GM23248 (cell line): ENCODE measurements at places on chromosomes 6 and 20. TPM values are rescaled to one million over a fixed set of nuclear protein-coding genes. Genes with fewer than 3 reads are reported as not detected.

The DEFB113 gene
- not detected in 2 replicates for polyA plus RNA-seq

The OGFRL1 gene
- 7.4 and 8.5 TPM in 2 replicates for polyA plus RNA-seq

The SEMG1 gene
- polyA plus RNA-seq = not detected in 2 replicates

The KIF25 gene
- polyA plus RNA-seq = not detected in 2 replicates

The KCNB1 gene
- 0.13 TPM in 1 of 2 replicates, not detected in the other for polyA plus RNA-seq

The SPINT3 gene
- not detected in 2 replicates for polyA plus RNA-seq

The CTCFL gene
- not detected in 2 replicates for polyA plus RNA-seq

The DDX43 gene
- polyA plus RNA-seq = 0.38 and 0.51 TPM in 2 replicates

The MOG gene
- polyA plus RNA-seq = not detected in 2 replicates

The COL21A1 gene
- not detected in 2 replicates for polyA plus RNA-seq

The SLC24A3 gene
- not detected in 2 replicates for polyA plus RNA-seq

The TRAPPC3L gene
- polyA plus RNA-seq = 0.30 TPM in 1 of 2 replicates, not detected in the other

The PRL gene
- 0.65 and 1.2 TPM in 2 replicates for polyA plus RNA-seq

The CASS4 gene
- polyA plus RNA-seq = 10.4 and 10.5 TPM in 2 replicates

The HBS1L gene
- polyA plus RNA-seq = 83.9 and 85.0 TPM in 2 replicates
